ENCODE measurements at places on chromosomes 5 and 9. TPM values are rescaled to one million over a fixed set of nuclear protein-coding genes. Genes with fewer than 3 reads are reported as not detected.

HBEGF gene
- total RNA-seq, result 1.7 TPM

PCDHB7 gene
- total RNA-seq, result not detected

DNA sequence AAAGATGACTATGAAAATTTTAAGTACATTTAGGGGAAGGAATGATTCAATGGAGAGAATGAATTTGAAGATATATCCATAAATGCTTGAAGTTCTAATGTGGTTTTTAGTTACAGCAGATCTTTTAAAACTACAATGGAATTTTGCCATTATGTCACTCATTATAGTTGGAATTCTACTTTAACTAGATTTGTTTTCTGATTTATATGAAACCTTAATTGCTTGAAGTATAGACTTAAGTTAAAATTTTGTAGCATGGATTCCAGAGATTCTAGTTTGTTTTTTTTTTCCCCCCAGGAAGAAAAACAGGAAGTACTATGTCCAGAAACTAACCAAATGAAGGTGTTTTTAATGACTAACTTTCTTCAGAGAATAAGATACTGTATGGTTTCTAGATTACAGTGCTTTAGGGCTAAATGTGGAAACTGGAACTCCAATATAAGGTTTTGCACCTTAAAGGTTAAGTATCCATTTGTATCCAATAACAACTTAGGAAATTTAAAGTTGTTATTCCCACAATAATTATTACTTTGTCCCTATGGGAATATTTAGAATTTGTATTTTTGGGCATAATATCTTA, 70.3 kb downstream of the ZSWIM6 start:
- DNase-seq, result no peak

DNA sequence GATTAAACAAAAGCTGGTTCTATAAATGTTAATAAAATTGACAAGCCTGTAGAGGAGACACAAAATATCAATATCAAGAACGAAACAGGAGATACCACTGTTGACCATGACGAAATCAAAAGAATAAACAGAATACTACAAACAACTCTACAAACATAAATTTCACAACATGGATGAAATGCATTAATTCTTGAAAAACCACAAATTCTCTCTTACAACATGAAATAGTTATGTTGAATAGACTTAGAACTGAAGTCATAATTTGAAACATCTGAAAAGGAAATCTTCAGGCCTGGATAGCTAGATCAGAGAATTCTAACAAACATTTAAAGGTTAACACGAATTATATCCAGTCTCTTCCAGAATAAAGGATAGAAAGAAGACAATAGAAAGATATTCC, 6.9 kb upstream of the SPATA31C1 start:
- no peak for DNase-seq

- DNase-seq, result no peak
Observed at GRCh38 chr9:116008278-116008677, 145.3 kb upstream of the PAPPA start.

Measured in HepG2 (cell line).